Fibroblast of skin of right biceps (primary cell): ENCODE measurements at places on chromosomes 4 and X.

- DNase-seq: no peak
Observed at GRCh38 chrX:96474741-96475125, 209.9 kb upstream of the DIAPH2 start.

GRCh38 chr4:71830497-71831190, 46.8 kb upstream of the GC start:
- DNase-seq: no peak

GRCh38 chr4:40789031-40789430, 39.3 kb downstream of the NSUN7 start:
- DNase-seq: no peak

GRCh38 chr4:186826006-186826405, 102.3 kb upstream of the FAT1 start:
- DNase-seq: no peak

DNA sequence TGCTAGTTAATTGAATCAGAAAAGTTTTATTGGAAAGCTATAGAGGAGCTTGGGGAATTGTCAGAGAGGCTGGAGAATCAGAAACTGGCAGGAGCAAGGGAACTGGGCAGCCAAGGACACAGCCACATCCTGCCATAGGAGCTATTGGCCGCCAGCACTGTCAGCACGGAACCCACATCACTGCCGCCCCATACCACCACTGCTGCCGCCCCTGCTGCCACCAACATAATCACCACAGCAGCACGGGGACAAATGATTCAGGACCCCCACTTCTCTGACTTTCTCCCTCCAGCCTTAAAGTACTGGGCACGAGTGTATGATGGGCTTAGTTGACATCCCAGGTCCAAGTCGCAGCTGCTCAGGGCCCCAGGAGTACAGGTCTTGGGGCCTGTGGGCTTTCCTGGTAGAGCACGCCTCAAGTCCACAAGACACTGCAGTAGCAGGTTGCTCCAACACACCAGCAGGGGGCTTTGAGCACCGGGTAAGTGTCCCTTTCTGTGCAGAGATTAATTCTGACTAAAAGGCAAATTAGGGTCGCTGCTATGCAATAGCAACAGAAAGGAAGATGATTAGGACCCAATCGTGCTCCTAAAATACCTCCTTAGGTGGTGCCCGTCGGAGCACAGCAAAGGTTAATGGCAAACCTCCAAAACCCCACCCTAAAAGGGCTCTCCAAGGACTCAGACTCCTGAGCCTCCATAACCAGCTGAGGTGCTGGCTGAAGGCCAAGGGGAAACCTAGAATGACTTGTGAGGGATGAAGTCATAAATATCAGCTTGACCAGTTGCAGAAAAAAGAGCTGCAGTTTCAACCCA, 6.9 kb downstream of the PJA1 start:
- peak; percentile 60 for DNase-seq

DNA sequence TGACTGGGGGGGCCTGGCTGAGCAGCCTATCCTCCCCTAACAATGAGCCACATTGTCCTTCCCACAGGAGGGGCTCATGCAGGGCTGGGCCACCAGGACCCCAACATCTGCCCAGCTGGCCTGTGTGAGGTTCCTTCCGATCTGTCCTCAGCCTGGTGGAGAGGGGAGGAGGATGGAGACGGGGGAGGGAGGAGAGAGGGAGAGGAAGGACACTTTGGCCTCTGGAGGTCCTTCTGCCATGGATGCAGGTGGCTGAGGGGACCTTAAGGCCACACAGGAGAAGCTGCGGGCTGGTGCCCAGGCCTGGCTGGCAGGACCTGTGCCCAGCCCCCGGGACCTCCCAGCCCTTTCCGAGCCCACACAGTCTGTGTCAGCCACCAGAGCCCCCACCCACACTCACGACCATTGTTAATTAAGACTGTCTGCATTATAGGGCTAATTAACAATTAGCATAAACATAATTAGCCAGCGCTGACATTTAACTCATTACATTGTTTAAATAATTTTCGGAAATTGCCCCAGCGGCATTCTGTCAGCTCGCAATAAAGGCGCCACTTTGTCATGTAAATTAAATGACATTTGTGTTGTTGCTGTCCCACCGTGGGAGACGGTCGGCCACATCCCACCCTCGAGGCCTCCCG, 53.0 kb upstream of the NKX1-1 start:
- DNase-seq: no peak

DNA sequence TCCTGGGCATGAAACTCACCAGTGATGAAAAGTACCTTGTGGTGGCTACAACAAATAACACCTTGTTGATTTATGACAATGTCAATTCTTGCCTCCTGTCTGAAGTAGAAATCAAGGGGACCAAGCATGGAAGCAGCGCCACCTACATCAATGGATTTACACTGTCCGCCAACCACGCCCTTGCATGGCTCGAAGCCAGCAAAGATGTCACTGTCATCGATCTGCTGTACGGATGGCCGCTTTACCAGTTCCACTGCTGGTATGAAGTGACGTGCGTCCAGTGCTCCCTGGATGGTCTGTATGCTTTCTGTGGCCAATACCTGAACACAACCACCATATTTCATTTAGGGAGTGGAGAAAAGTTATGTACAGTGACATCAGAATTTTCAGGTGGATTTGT, 200.5 kb downstream of the NWD2 start:
- DNase-seq: no peak

- no peak for DNase-seq
Observed at GRCh38 chr4:84924434-84924833, 42.1 kb downstream of the WDFY3 start.

DNA sequence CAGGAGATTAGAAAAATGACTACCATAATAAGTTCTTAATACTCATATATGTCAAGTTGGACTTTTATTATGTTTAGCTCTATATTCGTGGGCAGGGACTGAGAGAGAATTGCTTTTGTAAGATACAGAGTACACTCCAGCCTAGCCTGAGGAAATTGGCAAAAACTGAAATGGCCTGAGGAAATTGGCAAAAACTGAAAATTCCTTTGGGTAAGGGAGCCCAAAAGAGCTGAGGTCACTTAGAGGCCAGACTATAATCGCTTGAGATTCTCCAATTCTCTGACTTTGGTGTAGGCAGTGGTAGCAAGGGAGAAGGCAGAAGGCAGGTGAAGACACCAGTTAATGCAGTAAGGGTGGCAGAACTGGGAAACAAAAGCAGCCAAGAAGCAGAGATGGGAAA, 124.5 kb upstream of the HCCS start:
- DNase-seq: no peak

DNA sequence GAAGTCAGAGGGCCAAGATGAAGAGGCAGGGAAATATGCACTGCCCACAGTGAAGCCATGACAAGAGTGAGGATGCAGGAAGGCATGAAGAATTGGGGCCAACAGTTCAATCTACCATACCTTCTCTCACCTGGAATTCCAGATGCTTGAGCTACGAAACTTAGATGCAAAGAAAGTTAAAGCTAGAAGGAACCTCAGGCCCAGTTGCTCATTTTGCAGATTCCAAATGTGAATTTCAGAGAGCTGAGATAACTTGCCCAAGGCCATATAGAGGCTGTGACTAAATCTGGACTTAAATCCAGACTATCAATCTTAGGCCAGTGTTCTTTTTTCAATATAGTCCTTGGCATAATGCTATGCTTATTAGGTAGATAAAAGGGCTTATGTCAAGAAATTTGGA, 92.7 kb downstream of the SRPX start:
- DNase-seq: no peak

GRCh38 chr4:158785718-158786117, 16.9 kb downstream of the FNIP2 start:
- DNase-seq: no peak

GRCh38 chr4:111648056-111648455, 497.2 kb upstream of the FAM241A start:
- DNase-seq: no peak

- DNase-seq: no peak
Observed at GRCh38 chrX:10158279-10159144, 1.7 kb downstream of the CLCN4 start.
